Activated CD4-positive, alpha-beta T cell treated with anti-CD3 and anti-CD28 coated beads, Interleukin-2, amount 10 ng/mL, durations not matched to agents 7 days and 5 days (primary cell): ENCODE measurements at places on chromosomes 13 and 19.

GRCh38 chr13:98476106-98476505 lies 100.8 kb downstream of the STK24 start:
- DNase-seq: peak; percentile 65

DNA sequence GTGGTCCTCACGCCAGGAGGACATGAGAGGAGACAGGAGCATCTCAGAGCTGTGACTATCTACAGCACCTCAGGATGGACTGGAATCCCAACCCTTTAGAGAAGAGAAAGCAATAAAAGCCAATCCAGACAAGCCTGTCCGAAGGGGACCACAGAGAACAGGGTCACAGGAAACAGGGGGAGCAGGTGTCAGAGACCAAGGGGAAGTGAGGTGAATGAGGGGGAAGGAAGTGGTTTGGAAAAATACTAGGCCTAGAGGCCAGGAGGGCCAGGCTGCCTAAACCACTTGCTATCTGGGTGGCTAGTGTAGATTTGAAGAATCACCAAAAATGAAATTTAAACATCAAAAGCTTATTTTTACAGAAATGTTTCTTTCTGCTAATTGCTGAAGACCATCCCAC lies 16.2 kb downstream of the TMTC4 start:
- DNase-seq: peak; percentile 32

DNA sequence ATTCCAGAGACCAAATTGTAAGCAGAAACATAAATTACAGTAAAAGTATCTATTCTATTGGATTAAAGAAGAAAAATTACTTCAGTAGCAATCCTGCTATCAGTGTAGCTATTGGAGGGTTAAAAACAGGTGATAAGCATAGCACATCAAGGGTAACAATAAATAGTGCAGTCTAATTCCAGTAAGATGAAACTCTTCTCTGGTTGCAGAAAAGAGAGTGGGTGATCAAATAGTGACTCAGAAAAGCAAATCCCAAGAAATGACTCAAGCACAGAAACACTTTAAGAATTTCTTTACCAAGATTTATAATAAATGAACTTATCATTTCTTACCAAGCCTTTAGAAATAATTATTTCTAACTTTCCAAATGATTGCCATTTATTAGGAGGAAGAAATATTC lies 135.7 kb downstream of the LMO7 start:
- no peak for DNase-seq

- no peak for DNase-seq
These were observed 9.9 kb downstream of the FRY start for GRCh38 chr13:32041429-32041828.

DNA sequence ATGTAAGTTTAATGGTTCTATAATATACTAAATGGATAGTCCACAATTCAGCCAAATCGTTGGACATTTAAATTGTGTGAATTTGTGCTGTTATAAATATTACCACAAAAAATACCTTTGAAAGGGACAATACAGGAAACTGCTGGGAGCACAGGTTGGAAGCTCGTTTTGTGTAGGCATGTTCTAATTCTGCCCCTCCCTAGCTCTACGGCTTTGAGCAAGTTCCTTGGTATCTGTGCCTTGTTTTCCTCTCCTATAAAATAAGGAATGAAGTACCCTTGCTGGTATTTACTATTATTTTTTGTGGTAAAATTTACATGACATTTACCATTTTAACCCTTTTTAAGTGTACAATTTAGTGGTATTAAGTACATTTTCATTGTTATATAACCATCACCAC lies 102.6 kb upstream of the SLC7A1 start:
- DNase-seq: no peak

GRCh38 chr19:10699650-10700335 lies 1.4 kb upstream of the QTRT1 start:
- DNase-seq: peak; percentile 84

GRCh38 chr19:46717716-46718143 lies 816 bp upstream of the PRKD2 start:
- peak; percentile 42 for DNase-seq

GRCh38 chr19:49579947-49580263 lies 451 bp downstream of the NOSIP start:
- DNase-seq: no peak

GRCh38 chr13:112722433-112723263 lies 32.8 kb downstream of the ATP11A start:
- DNase-seq: no peak

- no peak for DNase-seq
These were observed 304.1 kb upstream of the MAB21L1 start for GRCh38 chr13:35780613-35781012.

DNA sequence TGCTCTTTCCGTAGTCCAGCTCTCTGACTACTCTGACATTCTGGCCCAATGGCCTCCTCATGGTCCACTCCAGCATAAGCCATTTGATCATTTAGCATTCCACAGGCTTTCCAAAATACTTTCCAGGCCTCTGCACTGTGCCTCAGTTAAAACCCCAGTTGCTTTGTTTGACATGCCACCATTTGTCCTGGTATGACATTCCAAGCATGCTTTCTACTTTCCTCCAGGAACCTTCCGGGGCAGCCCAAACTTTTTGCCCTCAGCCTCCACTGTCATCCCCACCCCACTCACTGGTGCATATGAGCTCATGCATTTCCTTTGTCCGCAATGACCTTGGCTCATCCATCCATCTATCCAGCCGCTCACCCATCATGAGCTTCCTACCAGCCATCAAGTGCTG lies 41.8 kb upstream of the WASF3 start:
- no peak for DNase-seq

DNA sequence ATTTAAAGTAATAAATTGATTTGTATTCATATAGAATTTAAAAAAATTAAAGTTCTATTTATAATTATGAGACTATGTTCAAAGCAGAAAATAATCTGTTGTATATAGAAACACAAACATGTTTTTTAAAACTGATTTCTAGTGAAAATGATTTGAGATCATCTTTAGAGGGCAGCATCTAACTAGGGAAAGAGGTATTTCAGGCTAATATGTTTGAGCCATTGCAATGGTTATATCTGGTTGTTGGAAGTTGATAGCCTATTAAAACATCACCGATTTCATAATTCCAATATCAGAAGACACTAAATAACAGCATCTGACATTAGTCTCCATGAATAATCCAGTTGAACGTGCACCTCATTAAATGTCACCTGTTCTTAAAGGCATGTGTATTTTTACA lies 79.8 kb upstream of the SLITRK6 start:
- DNase-seq: no peak

DNA sequence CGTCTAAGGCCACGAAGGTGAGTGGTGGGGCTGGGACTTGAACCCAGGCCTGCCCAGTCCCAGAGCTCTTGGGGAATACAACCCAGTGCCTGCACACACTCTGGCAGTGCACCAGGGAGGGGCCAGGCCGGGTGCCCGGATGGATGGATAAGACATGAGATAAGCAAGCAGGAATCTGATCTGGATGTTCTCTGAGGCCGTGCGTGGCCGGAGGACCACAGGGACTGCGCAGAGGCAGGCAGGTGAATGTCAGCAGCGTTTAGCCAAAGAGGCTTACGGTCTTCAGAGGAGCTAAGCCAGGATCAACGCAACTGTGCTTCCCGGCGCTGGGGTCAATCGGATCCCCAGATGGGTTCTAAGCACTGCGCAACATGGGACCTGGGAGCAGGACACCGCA lies 1.5 kb downstream of the ZNF787 start:
- no peak for DNase-seq

DNA sequence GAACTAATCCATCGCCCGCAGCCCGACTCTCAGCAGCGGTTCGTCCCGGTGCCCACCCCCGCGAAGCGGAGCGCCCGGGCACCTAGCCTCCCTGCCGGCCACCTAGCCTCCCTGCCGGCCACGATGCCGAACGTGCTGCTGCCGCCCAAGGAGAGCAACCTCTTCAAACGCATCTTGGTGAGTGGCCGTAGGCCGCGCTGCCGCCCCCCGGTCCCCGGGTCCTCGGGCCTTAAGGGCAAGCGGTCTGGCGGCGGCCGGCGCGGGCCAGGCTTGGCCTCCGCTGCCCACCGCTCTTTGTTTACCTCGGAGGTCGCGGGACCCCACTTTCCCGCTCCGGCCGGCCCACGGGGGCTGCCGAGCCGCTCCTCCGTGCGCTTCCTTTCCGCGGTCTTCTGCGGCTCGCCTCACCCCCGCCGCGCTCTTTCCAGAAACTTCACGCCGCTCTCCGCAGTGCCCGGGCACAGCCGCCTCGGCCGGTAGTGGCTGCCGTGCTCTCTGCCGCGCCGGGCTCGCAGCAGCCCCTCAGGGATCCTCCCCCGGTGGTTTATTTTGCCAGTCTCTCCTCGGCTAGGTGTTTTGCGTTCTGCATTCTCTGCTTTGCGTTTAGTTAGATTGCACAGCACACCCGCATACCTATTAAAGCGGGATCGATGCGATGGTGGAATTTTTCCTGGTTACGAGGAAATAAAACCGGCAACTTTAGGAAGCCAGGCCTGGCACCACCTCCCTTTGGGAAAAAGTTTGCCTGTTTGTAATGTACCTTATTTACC lies 524 bp downstream of the NAA16 start:
- DNase-seq: peak; percentile 55

GRCh38 chr19:10363789-10364281 lies 16.5 kb downstream of the TYK2 start:
- no peak for DNase-seq

DNA sequence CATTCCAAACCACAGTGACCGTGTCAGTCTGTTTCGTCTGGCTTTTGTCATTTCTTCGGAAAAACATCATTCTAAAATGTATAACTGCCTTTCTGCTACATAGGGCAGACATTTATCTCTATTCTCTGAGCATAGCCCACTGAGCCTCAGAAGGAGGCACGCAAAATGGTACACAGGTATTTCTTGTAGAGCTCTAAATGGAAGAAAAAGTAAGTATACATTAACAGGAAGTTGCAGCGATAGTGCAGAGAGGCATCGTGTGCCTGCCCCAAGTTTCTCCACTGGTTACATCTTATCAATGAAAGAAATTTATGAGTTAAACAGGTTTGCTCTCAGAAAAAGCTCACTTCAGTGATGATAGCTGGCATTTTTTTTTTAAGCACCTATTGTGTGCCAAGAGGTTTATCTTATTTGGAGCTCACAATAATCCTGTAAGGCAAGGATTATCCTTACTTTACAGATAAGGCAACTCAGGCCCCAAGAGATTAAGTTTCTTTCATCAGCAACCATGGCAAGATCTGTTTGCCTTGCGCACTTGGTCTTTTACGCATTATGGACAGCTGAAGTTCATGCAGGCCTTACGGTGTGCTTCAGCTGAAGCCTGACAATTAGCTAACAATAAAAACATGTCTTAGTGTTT lies 1.2 kb upstream of the RCBTB2 start:
- no peak for DNase-seq

- DNase-seq: no peak
These were observed 148.6 kb upstream of the ATXN8OS start for GRCh38 chr13:69959046-69959445.

DNA sequence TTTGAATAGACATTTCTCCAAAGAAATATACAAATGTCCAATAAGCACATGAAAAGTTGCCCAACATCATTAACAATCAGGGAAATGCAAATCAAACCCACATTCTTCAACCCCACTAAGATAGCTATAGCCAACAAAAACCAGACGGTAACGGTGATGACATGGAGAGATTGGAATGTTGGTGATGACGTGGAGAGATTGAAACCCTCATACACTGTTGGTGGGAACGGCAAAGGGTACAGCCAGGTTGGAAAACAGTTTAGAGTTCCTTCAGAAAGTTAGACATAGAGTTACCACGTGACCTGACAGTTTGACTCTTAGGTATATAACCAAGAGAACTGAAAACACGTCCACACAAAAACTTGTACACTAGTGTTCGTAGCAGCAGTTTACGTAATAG lies 48.1 kb downstream of the TNFRSF19 start:
- no peak for DNase-seq

- no peak for DNase-seq
These were observed 283.9 kb downstream of the KLF12 start for GRCh38 chr13:73850104-73850873.

DNA sequence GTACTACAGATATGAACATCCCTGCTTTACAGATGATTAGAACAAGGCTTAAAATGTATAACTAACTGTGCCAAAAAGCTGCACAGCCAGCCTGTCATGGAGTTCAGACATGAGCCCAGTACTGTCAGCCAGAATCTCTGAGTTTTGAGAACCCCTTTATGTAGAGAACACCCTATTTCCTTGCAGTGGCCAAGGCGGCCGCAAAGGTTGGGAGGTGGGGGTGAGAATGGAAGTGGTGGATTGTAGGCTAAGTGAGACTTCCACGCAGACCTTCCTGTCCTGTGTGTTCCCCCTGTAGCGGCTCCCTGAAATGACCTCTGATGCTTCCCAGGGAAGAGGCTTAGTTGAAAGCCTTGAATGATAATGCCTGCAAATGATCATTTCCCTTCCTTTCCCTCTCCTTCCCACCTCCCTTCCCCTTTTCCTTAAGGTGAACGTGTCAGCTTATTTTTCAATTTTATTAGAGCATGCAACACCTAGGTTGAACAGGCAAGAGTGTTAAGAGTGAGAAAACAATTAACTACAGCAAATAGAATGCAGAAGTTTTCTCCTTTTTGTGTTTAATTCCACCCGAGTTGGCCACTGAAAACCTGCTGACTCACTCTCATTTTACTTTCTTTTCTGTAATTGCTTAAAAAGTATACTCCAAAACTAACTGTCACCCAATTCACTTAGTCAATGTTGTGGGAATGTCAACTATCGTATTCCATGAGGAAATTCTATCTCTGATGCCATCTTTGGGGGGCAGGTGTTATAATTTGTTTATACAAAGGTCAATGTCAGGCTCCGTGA lies 167.0 kb upstream of the EDNRB start:
- no peak for DNase-seq

DNA sequence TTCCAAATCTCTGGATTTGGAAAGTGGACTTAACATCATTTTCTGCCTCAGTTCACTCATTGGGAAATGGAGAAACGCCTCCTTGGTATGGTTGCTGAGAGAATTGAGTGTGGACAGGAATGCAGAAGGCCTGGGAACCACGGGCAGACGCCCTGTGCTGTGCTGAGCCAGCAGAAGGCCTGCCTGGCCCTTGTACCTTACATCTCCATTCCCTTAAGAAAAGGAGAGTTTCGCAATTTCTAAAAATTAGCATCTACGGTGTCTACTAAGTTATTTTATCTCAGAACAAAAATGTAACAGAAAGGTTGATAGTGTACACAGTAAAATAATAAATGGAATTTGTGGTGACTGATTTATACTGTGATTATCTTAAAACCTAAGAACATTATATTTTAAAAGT lies 78.7 kb downstream of the IPO5 start:
- no peak for DNase-seq

DNA sequence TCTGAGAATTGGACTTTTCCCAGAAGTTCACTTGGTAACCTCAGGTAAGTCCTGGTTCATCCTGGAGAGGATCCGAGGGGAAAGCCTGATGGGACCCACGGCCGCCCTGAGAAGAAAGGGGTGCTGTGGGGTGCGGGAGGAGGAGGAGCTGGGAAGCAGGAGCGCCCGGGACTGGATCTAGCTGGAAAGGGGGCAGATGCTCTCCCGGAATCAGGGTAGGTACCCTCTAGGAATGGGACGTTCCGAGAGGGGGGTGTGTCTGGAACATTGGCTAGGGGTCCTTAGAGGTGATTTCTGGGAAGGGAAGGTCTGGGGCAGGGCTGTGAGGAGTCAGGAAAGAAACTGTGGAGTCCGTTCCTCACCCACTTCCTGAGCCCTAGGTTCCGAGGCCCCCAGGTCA lies 38.7 kb upstream of the ZNF492 start:
- no peak for DNase-seq

- no peak for DNase-seq
These were observed 3.7 kb downstream of the LIN37 start for GRCh38 chr19:35751839-35752745.
